ENCODE measurements at places on chromosomes 1 and 21.

- no peak for DNase-seq
These were observed 243.9 kb downstream of the FOXD2 start for GRCh38 chr1:47681735-47682134.

DNA sequence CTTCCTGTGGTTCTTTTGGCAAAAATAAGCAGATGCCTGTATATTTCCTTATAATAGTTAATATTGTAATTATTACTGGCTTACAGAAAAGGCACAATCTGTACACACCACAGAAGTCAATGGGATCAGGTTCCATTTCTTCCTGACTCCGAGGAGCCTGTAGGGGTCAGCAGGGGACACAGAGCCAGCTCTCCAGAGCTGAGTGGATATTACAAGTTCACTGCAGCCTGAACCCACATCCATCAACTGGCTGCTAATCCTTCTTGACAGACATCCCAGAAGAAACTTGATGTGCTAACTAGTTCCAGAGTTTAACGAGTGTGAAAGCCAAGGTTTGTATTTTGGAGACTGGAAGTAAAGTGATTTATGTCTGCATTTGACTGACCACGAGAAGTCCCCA is 203.8 kb downstream of the LMX1A start:
- no peak for DNase-seq

DNA sequence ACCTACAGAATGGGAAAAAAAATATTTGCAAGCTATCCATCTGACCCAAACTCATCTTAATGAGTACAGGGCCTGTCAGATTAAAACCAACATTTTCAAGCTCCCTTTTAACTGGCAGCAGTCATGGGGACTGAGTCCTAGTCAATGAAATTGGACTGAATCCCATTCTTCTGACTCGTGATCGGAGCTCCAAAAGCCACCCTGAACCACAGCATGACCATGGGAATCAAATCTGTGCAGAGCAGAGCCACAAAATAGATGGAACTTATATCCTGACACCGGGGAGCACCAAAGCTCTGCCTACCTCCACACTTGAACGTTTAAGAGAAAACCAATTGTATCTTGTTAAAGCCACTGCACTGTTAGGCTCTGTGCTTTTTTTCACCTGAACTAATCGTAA is 5.0 kb upstream of the RWDD3 start:
- no peak for DNase-seq

GRCh38 chr1:225555821-225556220 is 97.1 kb downstream of the ENAH start:
- DNase-seq = no peak

- DNase-seq = no peak
These were observed 89.4 kb upstream of the COG2 start for GRCh38 chr1:230552880-230553279.

Data from GM03348 (cell line).